Left renal pelvis (tissue), 4 donors: ENCODE measurements at places on chromosomes 7 and 10. TPM values are rescaled to one million over a fixed set of nuclear protein-coding genes. Genes with fewer than 3 reads are reported as not detected.
A peak's percentile ranks its signal among the peaks of the same experiment; 100 is the strongest.

The PRR15 gene
- polyA plus RNA-seq: 4.7 TPM

- no peak for DNase-seq
Observed at GRCh38 chr10:116461680-116462079, 34.0 kb downstream of the PNLIPRP3 start.

The CPA2 gene
- polyA plus RNA-seq: 0.34 TPM

GRCh38 chr7:114939484-114940097 lies 17.7 kb downstream of the MDFIC start:
- DNase-seq: no peak

The UBTD1 gene
- polyA plus RNA-seq: 6.5 TPM

DNA sequence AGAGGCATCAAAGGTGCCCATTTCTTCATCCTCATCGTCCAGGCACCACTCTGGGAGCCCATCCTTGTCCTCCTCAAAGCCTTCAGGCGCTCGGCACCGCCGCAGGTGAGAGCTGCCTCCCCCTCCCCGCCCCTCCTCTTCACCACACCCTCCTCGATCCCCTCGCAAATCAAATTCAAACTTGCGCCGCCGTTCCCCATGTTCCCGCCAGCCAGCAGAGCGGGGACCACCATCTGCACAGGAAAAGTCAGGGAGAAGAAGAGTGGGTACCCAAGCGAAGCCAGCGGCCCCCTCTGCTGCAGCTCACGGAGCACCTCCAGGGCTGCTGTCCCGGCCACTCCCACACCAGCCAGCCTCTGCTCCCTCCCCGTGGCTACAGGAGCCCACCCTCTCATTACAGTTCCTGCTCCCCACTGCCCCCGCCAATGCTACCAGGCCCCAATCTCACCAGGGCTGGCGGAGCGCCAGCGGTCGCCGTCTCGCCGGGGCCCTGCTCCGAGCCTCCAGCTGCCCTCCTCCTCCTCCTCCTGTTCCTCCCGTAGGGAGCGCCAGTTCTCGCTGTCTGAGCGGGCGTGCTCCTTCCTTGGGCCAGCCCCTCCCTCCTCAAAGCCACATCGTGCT lies 7.7 kb downstream of the GIGYF1 start:
- no peak for DNase-seq

The TRPV5 gene
- polyA plus RNA-seq: 0.05 TPM

The OR2A7 gene
- 18.4 TPM for polyA plus RNA-seq

DNA sequence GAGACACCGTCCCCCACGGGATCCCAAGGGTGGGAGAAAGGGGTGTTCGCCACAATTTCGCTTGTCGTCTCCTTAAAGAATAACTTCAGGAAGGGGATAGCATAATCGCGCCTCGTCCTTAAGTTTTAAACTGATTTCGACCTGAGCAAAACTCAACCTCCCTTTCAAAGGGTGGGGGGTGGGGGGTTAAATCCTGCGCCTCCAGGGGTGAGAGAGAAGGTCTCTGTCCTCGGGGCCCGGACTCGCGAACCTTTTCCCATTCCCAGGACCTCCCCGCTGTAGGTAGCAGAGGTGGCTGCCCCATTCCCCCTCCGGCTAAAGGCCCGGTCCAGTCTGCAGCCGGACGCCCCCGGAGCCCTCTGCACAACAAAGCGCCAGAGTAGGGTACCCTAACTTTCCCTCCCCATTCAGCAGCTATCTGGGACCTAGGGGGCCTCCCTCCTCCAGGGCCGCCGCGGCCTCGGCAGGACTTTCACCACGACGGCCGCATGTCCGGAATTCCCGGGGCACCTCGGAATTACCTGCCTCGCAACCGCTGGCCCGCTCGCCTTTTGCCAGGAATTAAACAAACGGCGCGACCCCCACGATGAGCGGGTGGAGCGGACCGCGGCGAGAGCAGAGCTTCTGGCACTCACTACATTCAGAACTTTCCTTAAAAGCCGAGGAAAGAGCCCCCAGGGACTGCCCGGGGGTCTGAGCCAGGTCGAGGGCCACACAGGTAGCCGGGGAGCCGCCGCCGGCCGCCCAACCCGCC lies 1.7 kb downstream of the CDK6 start:
- DNase-seq: no peak

DNA sequence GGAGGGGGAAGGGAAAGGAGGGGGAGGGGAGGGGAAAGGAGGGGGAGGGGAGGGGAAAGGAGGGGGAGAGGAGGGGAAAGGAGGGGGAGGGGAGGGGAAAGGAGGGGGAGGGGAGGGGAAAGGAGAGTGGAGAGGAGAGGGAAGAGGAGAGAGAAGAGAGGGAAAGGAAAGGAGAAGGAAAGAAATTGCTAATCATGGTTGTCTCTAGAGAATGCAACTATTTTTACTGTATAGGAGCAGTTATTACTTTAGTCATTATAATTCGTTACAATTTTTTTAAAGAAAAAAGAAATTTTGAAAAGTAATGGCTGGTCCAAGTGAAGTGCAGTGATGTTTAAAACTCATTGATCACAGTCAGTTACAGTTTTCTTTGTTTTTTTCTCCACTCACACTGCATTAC lies 24.5 kb downstream of the SLC25A16 start:
- no peak for DNase-seq

The SKAP2 gene
- polyA plus RNA-seq: 26.6 TPM

The DNAH11 gene
- polyA plus RNA-seq: 3.5 TPM

DNA sequence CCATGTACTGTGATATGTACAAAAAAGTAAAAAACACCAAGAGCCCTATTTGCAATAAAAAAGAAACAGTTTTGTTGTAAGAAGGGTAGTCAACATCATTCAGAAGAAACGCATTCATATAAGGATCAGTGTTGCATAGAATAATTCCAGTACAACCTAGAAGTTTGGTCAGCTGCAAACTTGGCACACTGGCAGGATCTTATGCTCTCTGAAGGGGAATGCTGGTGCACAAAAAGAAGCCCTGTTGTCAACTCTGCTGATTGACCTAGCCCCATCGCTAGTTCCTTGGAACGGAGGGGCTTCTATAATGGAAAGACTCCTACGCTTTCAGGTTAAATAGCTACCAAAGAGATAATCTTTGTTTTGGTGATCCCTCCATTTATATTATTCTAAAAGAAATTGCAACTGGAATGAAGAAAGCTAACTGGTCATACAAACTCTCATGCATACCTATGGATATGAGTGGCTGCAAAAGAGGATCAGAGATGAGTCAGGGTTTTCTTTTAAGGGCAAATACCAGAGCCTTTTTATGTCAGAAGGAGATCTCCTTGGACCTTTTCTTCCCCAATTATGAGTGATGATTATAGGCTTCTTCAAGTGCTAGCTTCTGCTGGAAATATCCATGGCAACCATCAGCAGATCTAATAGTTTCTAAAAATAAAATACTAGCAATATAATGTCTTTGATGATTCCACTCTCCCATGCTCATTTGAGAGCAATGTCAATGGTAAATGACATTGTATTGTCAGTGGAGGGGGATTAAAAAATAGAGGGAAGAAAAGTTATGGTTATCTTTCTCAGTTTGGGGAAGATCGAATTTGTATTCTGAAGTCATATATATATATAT lies 312.4 kb upstream of the CACNA2D1 start:
- no peak for DNase-seq

- DNase-seq: no peak
Observed at GRCh38 chr7:107078517-107078966, 34.0 kb downstream of the PRKAR2B start.

GRCh38 chr7:114209968-114210367 lies 204.6 kb upstream of the FOXP2 start:
- no peak for DNase-seq

- DNase-seq: no peak
Observed at GRCh38 chr7:2116989-2117591, 115.7 kb downstream of the MAD1L1 start.

GRCh38 chr7:40057292-40057691 lies 77.1 kb downstream of the MPLKIP start:
- DNase-seq: no peak

DNA sequence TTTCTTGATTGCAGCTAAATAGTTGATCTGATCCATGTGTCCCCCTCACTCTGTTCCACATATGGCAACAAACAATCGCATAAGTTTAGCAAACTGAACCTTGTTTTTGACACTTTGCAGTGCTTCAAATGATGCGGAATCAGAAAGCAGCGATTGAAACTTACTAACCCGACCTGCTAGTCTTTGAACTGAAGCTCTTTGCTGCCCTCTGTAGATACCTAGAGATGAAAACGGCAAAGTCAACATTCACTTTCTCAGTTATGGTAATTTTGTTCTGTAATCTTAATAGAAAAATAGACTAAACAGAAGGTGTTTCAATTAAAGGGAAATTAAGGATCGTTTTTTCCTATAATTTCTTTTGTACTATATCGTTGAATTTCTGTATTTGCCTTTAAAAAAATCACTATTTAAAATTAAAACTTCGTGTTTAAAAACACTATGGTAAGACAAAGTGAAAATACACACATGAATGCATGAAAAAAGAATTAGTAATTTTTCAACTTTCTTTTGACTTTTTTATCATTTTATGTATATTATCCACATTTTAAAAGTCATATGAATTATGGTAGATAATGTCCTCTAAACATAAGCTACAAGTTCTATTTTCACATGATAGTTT lies 276.5 kb downstream of the MAGI2 start:
- DNase-seq: peak; percentile 24

- no peak for DNase-seq
Observed at GRCh38 chr10:110171032-110171431, 36.4 kb upstream of the MXI1 start.

DNA sequence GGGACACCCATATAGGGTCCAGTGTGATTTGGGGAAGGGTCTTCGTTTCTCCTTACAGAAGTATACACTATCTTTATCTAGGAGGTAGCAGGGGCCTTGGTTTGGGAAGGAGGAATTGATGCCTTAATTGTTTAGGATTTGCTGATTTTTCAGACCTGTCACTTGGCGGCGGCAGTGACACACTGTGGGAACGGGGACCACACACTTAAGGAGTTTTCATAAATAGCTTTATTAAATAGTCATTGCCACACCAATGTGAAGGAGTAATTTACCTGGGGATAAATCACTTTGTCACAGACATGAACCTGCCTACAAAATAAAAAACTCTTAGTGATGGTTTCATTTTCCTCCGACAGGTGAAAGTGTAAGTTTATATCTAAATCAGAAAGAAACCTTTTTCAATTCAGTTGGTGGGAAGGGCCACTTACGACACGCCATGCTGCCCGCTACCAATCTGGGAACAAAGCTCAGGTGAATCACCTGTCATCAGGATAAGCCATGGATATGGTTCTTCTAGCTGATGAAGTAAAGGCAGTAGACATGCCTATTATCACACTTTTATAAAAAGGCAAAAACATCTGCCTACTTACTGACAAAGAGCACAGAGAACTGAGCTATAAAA lies 12.3 kb upstream of the ENO4 start:
- DNase-seq: no peak

GRCh38 chr7:13104128-13104527 lies 416.7 kb downstream of the ARL4A start:
- no peak for DNase-seq

The SYT15 gene
- 18.4 TPM for polyA plus RNA-seq

GRCh38 chr10:132412316-132413192 lies 15.6 kb downstream of the PWWP2B start:
- no peak for DNase-seq
